ENCODE measurements at places on chromosomes 7 and 10. TPM values are rescaled to one million over a fixed set of nuclear protein-coding genes. Genes with fewer than 3 reads are reported as not detected.

DNA sequence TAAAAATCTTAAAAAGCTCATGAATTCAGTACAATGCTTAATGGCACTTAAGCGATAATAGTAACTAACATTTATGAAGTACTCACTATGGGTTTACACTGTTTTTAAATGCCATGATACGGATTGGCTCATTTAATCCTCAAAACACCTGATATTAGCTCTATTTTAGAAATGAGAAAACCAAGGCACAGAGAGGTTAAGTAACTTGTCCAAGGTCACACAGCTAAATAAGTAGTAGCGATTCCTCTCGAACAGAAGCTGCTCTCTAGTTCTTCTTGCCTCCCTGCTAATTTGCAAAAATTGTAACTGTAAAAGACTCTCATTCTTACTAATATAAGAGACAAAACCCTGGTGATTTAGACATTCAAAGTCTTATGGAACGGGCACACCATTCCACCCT is 110.7 kb upstream of the RHEB start:
- peak overlapping the region; percentile 97 for H3K27ac ChIP-seq
- no peak for DNase-seq
- no peaks in the 10 kb centered on the region for H3K27me3 ChIP-seq
- H3K4me1 ChIP-seq = peaks cover 68% of the 10 kb centered on the region
- no peaks in the 10 kb centered on the region for H3K36me3 ChIP-seq

DNA sequence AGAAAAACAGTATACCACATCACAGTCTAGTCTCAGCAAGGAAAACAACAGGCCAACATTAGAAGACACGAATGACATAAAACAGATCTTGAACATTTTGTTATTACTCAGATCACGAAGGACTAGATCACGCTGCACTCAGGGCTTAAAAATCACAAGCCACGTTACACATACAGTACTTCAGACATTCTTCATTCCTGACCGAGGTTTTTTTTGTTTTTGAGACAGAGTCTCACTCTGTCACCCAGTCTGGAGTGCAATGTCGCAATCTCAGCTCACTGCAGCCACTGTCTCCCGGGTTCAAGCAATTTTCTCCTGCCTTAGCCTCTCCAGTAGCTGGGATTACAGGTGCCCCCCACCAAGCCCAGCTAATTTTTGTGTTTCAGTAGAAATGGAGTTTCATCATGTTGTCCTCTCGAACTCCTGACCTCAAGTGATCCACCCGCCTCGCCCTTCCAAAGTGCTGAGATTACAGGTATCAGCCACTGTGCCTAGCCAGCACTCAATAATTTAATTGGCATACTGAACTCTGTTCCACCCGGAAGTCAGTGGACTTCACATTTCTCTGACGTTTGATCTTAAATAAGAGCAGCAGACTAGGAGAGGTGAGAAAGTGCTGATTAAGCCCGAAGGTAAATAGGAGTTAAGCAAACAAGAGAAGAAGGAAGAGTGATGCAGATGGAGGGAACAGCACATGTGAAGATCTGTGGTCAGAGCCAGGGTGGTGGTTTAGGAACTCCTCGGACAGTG is 3.5 kb downstream of the AIMP2 start:
- H3K36me3 ChIP-seq = peaks cover 45% of the 10 kb centered on the region
- H3K4me1 ChIP-seq = peaks cover 57% of the 10 kb centered on the region
- H3K27ac ChIP-seq = no peak overlapping the region
- no peak for DNase-seq
- no peak overlapping the region for H3K4me3 ChIP-seq

DNA sequence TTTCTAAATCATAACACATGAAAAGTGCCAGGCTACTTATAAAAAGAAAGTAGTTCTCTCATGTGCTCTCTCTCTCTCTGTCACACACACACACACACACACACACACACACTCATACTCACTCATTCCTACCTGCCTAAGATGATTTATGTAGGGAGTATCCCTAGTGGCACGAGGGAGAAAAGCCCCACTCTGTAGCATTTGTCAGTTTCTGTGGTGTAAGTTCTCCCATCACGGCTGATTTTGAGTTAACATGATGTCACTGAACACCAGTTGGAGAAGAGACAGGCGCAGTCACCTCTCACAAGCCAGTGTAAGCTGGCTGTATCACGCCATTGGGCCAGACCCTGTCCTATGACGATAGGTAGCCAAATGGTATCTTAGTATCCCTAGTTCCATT is 395.4 kb downstream of the SFMBT2 start:
- no peak for DNase-seq
- no peaks in the 10 kb centered on the region for H3K27me3 ChIP-seq
- H3K27ac ChIP-seq = no peak overlapping the region
- no peaks in the 10 kb centered on the region for H3K4me1 ChIP-seq

DNA sequence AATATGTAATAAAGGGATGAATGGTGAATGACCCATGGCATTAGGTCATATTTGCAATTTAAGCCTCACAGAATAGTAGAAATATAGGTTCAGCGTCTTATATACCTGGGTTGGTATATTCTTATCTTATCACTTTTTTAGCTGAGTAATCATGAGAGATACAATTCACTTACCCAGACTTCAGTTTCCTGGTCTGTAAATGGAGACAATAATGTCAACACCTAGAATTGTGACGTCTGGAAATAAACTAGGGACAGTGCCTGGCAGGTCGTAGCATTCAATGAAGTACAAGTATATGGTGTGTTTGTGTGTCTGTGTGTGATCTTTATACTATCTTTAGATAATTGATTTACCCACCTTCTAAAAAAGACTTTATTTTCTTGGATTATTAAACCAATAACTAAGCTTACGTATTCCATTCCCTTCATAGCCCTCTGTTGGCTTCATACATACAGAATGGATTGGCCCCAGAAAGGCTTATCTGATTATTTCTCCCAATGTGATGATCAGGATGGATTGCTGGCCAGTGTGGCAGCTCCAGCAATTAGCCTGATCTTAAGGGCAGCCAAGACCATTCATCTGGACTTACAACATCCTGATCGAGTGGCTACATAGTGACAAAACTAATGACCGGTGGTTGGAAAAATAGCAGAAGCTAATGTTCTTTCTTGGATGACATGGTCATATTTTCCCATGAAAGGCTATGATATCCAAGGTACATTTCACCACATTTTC is 121.2 kb upstream of the NPVF start:
- no peaks in the 10 kb centered on the region for H3K27me3 ChIP-seq
- H3K4me1 ChIP-seq = no peaks in the 10 kb centered on the region
- no peak for DNase-seq
- H3K4me3 ChIP-seq = no peak overlapping the region
- no peaks in the 10 kb centered on the region for H3K36me3 ChIP-seq

DNA sequence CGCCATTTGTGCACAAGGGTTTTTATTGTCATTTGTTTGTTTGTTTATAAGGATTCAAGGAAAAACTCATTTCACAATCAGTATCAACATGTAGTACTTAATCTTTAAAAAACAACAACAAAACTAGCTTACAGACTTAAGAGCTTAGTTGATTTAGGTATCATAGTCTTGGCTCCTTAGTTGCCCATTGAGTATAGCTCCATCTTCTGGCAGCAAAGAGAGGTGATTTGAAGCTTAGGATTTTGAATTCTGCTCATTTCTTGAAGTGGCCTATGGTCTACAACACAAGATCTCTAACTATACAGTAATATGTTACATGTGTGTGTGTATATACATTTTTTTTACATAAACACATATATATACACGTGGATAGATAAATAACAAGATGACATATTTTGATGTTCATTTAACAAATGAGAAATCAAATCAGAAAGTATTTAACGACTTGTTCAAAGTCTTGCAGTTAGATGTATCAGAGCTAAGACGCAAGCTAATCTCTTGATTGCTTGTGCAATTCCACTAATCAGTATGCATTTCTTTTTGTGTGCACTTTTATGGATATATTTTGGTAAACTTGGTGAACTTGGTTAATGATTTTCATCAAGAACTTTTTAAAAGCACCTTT is 307.3 kb downstream of the CAMK1D start:
- H3K27me3 ChIP-seq = no peaks in the 10 kb centered on the region
- no peak overlapping the region for H3K27ac ChIP-seq
- no peak overlapping the region for H3K4me3 ChIP-seq
- no peaks in the 10 kb centered on the region for H3K36me3 ChIP-seq

DNA sequence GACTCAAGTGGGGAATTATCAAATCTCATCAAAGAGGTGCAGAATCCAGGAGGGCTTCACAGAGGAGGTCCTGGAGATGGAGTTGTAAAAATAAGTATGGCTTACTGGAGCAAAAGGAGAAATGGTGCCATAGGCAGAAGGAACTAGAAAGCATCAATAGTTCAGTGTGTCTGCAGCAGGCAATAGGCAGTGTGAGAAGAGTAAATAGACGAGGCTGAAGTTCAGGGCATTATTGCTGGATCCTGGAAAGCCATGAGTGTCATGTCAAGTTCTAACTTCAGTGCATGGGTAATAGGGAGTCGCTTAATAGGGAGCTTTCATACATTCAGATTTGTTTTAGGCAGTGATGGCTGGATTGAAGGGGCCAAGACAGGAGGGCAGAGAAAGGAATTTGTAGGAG is 39.3 kb downstream of the CYP26A1 start:
- H3K4me1 ChIP-seq = no peaks in the 10 kb centered on the region
- H3K27ac ChIP-seq = no peak overlapping the region
- no peaks in the 10 kb centered on the region for H3K36me3 ChIP-seq
- no peak for DNase-seq

DNA sequence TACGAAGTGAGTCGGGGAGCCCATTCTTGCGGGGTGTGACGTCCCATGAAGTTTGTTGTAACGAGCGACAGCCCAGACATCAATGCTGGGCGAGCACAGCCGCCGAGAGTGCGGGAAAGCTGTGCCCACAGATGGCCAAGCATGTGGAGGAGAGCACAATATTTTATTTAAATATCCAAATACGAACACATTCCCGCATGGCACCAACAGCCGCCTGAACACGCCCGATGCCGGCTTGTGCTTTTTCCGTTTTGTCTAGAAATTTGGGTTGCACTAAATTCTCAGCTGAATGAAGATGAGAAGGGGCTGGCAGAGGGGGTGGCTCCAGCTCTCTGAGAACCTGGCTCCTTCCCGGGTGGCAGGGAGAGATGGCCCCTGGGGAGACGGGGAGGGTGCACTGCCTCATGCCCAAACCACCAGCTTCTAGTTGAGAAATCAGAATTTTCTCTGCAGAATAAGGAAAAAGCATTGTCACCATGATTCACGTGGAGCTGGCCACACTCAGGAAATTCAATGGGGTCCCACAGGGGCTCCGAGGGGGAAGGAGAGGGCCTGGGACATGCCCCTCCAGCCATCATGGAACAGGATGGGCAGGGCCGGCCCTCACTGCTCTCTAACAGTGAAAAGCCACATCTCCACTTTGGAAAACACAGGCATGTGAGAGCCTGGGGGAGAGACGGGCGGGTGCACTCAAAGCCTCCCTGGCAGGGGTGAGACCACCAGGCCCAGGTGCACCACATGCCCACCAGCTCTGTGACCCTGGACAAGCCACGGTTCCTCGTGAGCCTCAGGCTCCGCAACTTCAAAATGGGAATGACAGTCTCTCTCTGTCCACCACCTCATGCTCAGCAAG is 48.3 kb downstream of the EBF3 start:
- DNase-seq = no peak
- H3K36me3 ChIP-seq = no peaks in the 10 kb centered on the region
- no peaks in the 10 kb centered on the region for H3K27me3 ChIP-seq
- no peak overlapping the region for H3K27ac ChIP-seq
- no peak overlapping the region for H3K4me3 ChIP-seq

DNA sequence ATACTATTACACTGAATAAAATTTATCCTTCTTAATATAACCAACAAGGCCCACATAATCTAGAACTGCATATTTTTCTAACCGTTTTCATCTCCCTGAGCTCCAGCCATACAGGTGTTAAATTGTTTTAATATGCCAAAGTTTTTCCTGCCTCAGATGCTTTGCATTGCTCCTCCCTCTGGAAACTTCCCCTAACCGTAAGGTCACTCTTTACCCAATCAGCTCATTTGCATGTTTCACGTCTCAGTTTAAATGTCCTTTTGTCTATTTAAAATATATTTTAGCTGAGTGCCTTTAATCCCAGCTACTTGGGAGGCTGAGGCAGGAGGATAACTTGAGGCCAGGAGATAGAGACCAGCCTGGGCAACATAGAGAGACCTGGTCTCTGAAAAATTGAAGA is 228.5 kb downstream of the ADK start:
- no peaks in the 10 kb centered on the region for H3K36me3 ChIP-seq
- no peak overlapping the region for H3K27ac ChIP-seq
- no peaks in the 10 kb centered on the region for H3K27me3 ChIP-seq
- DNase-seq = no peak
- no peaks in the 10 kb centered on the region for H3K4me1 ChIP-seq
- H3K4me3 ChIP-seq = no peak overlapping the region

GRCh38 chr7:26213807-26214515 is 12.4 kb downstream of the CBX3 start:
- no peak overlapping the region for H3K4me3 ChIP-seq
- H3K36me3 ChIP-seq = peaks cover 42% of the 10 kb centered on the region
- H3K27me3 ChIP-seq = no peaks in the 10 kb centered on the region
- DNase-seq = no peak
- H3K27ac ChIP-seq = no peak overlapping the region

- no peak overlapping the region for H3K4me3 ChIP-seq
- peaks cover 3% of the 10 kb centered on the region for H3K4me1 ChIP-seq
- no peaks in the 10 kb centered on the region for H3K27me3 ChIP-seq
- no peaks in the 10 kb centered on the region for H3K36me3 ChIP-seq
- H3K27ac ChIP-seq = no peak overlapping the region
Observed at GRCh38 chr7:90599892-90600555, 3.9 kb downstream of the CDK14 start.

GRCh38 chr7:158013085-158013668 is 574.4 kb downstream of the PTPRN2 start:
- H3K27me3 ChIP-seq = no peaks in the 10 kb centered on the region
- no peak for DNase-seq
- peaks cover 8% of the 10 kb centered on the region for H3K4me1 ChIP-seq
- H3K36me3 ChIP-seq = no peaks in the 10 kb centered on the region
- no peak overlapping the region for H3K4me3 ChIP-seq

GRCh38 chr10:4013651-4014121 is 228.7 kb upstream of the KLF6 start:
- DNase-seq = peak; percentile 45
- H3K27ac ChIP-seq = peak overlapping the region; percentile 47
- no peaks in the 10 kb centered on the region for H3K27me3 ChIP-seq
- no peak overlapping the region for H3K4me3 ChIP-seq

LRRC17 gene
- total RNA-seq = 0.83 TPM

VWC2 gene
- under 0.01 TPM for total RNA-seq

RFC2 gene
- 11.3 TPM for total RNA-seq

RADIL gene
- total RNA-seq = 6.5 TPM

TNKS2 gene
- 47.1 TPM for total RNA-seq

CUBN gene
- 1.3 TPM for total RNA-seq

ZNF655 gene
- total RNA-seq = 92.3 TPM

CCZ1B gene
- total RNA-seq = 26.3 TPM

TLX1 gene
- not detected for total RNA-seq

SPAM1 gene
- total RNA-seq = not detected

WDFY4 gene
- total RNA-seq = 5.8 TPM

HEPACAM2 gene
- total RNA-seq = not detected

SPDYE8 gene
- not detected for total RNA-seq

MMP21 gene
- total RNA-seq = not detected
